ENCODE measurements at places on chromosomes 7 and 10.

DNA sequence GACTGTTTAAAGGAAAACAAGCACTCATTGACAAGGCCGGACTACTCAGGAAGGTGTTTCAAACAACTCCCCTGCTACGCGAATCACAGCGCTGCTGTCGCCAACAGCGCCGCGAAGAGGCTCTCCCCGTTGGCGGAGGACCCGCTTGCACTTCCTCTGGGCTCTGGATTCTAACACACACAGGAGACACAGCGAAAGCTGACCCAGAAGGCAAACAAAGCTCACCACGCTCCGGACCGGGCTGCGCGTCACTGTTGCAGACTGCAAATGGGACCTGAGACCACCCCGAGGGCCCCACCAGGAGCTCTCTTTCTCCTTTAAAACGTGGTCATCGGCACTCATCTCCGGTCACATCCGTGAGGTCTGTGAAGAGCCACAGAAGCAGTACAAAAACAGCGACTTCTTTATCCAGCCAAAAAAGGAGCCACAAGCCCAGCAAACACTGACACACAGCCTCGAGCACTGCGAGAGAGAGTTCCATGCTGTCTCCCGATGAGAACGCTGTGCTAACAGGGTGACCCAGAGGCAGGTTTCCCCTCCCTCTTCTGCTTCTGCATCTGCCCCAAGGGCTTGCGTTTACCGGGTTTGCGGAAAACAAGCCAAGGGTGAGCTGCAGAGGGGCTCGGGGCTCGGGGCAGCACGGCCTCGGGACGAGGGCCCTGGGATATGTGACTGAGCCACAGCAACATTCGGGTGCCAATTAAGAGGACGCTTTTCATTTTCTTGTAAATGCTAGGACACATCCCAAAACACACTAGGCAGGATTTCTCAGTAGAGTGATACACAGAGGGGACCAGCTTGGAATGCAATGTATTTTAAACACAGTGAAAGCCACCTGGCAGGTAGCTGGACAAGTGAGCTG is 41.3 kb downstream of the AMZ1 start:
- DNase-seq = no peak

GRCh38 chr10:133453516-133454203 is at the start of gene SCART1:
Gene SCART1, plus strand, starts transcription at chr10:133453945. Its CDS starts 53 bp downstream, at chr10:133453998.
- DNase-seq = no peak

GRCh38 chr10:131260031-131260430 is 51.5 kb downstream of the TCERG1L start:
- no peak for DNase-seq

GRCh38 chr7:35037526-35038341 is 449 bp upstream of the DPY19L1 start:
- DNase-seq = peak; percentile 91

DNA sequence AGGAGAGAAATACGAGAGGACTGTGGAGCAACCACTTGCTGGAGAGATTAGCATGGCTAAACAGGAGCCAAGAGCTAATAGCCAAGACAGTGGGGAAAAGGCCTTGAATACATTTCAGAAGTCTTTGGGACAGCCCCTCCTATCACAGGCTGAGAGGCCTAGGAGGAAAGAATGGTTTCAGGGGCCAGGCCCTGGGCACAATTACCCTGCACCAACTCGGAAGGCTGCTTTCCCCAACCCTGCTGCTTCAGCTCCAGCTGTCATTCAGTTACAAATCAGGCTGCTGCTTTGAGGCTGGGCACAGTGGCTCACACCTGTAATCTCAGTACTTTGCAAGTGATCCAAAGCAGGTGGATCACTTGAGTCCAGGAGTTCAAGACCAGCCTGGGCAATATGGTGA is 32.0 kb upstream of the SLC35G1 start:
- no peak for DNase-seq

DNA sequence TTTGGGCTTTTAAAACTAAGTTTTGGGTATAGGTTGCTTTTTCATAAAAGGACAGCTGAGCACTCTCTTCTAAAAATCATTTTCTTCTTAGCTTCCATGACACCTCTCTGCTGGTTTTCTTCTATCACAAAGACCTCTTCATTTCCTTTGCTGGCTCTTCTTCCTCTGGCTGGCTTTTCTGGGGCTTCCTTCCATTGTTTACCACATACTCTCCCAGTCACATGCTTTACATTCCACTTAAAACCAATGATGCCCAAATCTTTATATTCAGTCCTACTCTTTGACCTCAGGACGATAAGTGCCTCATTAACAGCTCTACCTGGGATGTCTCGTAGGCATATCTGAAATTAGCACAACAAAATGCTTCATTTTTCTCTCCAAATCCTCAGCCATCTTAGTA is 26.8 kb downstream of the FAM133B start:
- no peak for DNase-seq

GRCh38 chr10:43115881-43116595 is 22.2 kb upstream of the CSGALNACT2 start:
- no peak for DNase-seq

DNA sequence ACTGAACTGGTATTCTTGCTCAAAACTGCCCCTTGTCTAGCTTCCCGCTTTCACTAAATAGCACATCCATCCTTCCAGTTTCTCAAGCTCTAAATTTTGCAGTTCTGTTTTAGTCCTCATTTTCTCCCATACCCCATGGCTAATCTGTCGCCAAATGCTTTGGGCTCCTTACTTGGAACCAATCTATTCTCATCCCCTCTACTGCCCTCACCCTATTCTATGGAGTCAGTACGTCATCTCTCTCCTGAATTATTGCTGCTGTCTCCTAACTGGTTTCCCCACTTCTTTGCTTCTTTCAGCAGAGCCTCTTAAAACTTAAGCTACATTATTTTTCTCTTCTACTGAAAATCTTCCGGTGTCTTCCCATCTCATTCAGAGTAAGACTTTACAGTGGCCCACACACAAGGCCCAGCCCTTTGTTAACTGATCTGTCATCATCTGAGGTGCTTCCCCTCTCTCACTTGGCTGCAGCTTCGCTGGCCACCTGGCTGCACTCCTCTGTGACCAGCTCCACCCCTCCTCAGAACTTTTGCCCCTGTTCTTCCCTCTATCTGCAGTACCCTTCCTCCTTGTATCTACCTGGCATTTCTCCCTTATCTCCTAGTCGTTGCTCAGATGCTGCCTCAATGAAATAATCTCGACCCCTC is 9.9 kb downstream of the STARD3NL start:
- DNase-seq = no peak

- DNase-seq = no peak
Measured at GRCh38 chr10:58508316-58508715, 4.4 kb upstream of the BICC1 start.

GRCh38 chr7:20651960-20652544 is 36.6 kb downstream of the ABCB5 start:
- DNase-seq = no peak

DNA sequence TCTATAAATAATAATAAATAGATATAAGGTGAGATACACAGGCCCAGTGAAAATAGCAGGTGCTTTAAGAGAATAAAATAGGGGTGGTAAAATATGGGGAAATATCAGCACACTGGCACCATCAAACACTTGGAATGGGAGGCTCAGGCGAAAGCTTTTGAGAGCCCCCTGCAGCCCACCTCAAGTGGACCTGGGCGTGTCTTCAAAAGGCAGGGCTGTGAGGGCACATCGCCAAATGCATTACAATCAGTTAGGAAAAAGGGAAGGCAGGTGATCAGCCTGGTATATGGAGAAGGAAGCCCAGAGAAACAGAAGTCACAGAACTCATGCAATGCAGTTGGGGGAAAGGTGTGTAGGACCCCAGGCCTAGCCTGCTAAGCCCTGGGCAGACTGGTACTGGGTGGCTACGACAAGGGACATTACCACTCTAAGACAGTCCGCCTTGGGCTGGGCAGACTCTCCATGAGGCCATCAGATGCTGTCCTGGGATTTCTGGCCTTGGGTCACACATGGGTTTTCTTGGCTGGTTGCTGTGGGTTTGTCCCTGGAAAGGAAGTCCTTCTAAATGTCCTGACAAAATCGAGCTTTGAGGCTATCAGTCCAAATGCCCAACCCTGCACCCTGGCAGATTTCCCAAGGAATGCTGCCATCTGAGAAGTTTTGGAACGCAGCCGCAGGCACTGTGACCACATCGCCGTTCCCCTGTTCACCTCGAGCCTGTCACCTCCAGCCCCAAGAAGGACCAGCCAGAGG is 330.6 kb downstream of the GRID1 start:
- no peak for DNase-seq

DNA sequence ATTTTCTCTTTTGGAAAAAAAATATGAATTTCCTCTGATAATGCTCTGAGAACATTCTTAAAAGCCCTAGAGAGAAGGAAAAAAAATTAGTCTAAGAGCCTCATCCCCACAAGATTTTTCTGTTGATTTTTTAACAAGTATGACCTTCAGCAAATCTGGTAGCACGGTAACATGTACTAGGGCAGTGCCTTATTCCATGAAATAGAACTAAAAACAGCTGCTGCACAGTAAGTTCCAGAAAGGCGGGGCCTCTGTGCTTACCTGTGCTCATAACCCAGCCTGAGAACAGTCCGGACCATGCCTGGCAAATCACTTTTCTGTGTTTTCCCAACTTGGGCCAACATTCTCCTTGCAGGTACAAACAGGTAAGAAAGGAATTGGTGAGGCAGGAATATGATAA is 519.1 kb upstream of the AKR1E2 start:
- DNase-seq = no peak

- no peak for DNase-seq
Measured at GRCh38 chr7:50730446-50731400, 52.0 kb downstream of the GRB10 start.

DNA sequence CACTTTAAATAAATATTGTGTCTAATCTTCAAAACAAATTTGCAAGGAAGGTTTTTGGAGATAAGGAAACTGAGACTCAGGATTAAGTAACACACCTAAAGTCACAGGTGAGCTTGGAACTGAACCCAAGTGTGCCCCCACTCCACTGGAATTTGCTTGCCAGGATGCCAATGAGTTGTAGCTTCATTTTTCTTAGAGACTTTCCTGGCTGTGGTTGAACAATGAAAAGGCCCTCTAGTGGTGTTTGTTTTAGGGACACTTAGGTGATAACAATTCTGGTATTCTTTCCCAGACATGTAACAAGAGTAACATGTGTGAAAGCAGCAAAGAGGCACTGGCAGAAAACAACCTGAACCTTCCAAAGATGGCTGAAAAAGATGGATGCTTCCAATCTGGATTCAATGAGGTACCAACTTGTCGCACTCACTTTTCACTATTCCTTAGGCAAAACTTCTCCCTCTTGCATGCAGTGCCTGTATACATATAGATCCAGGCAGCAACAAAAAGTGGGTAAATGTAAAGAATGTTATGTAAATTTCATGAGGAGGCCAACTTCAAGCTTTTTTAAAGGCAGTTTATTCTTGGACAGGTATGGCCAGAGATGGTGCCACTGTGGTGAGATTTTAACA is 1.5 kb downstream of the IL6 start:
- no peak for DNase-seq

GRCh38 chr7:98079891-98080648 is 26.6 kb upstream of the LMTK2 start:
- DNase-seq = no peak

GRCh38 chr7:114997487-114998404 is 75.9 kb downstream of the MDFIC start:
- no peak for DNase-seq

- no peak for DNase-seq
Measured at GRCh38 chr10:818526-819220, 112.8 kb downstream of the LARP4B start.

GRCh38 chr7:105098863-105099515 is 85.0 kb downstream of the KMT2E start:
- DNase-seq = no peak

GRCh38 chr10:36504758-36505157 is 620.6 kb upstream of the ANKRD30A start:
- DNase-seq = no peak

DNA sequence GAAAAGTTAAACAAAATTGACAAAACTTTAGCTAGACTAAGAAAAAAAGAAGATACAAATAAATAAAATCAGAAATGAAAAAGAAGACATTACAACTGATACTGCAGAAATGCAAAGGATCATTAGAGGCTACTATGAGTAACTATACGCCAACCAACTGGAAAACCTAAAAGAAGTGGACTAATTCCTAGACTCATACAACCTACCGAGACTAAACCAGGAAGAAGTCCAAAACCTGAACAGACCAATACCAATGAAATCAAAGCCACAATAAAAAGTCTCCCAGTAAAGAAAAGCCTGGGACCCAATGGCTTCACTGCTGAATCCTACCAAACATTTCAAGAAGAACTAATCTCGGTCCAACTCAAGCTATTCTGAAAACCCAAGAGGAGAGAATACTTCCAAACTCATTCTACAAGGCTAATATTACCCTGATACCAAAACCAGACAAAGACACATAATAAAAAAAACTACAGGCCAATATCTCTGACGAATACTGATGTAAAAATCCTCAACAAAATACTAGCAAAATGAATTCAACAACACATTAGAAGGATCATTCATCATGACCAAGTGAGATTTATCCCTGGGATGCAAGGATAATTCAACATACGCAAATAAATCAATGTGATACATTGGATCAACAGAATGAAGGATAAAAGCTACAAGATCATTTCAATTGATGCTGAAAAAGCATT is 20.3 kb downstream of the ELAPOR2 start:
- no peak for DNase-seq

GRCh38 chr7:54141576-54141975 is 400.6 kb upstream of the VSTM2A start:
- DNase-seq = no peak
